ENCODE measurements at places on chromosomes 16 and 17.
A peak's percentile ranks its signal among the peaks of the same experiment; 100 is the strongest.

- DNase-seq = no peak
These were observed 525 bp downstream of the JPT1 start for GRCh38 chr17:75153780-75154194.

- no peak for DNase-seq
These were observed 96.3 kb downstream of the TNFRSF13B start for GRCh38 chr17:16875662-16876061.

DNA sequence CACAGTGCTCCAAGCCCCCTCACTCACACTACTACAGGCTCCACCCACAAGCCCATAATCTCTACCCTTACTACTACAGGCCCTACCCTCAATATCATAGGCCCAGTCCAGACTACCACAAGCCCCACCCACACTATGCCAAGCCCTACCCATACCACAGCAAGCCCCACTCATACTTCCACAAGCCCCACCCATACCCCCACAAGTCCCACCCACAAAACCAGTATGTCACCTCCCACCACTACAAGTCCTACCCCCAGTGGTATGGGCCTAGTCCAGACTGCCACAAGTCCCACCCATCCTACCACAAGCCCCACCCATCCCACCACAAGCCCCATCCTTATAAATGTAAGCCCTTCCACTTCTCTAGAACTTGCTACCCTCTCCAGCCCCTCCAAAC, 13.8 kb downstream of the RIPOR1 start:
- DNase-seq = peak; percentile 61

DNA sequence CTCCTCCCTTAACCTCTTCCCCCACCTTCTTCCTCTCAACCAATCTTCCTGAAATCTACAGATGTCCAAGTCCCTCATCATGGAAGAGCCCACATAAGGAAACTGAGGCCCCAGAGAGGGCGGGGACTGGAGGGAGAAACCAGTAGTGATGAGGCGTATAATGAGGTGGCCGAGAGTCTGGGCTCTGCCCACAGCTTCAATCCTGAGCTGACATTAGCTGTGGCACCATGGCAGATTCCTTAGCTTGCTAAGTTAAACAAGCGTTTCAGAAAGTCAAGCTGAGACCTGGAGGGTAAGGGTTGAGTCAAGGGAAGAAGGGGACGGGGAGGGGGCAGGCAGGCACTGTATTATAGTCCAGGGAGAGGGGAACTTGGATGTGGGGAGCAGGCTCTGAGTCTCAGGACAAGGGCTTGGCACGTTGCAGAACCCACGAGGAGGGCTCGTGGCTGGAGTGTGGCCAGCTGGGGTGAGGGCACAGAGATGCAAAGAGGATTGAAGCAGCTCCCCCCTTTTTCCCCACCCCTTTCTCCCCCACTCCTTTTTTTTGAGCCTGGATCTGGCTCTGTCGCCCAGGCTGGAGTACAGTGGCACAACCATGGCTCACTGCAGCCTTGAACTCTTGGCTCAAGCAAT, 13.3 kb downstream of the ARHGAP23 start:
- DNase-seq = no peak

DNA sequence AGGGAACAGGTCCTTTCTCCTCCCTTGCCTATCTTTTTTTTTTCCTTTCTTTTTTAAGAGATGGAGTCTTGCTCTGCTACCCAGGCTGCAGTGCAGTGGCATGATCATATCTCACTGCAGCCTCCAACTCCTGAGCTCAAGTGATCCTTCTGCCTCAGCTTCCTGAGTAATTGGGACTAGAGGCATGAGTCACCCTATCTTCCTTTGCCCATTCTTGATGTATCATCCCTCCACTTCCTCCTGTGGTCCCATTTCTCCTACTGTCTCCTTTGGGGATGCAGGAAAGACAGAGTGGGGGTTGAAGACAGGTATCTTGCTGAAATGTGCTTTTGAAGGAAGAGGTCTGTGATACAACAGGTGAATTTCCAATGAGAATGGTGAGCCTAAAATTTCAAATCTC, 5.5 kb downstream of the MYO19 start:
- DNase-seq = no peak

- DNase-seq = peak; percentile 43
These were observed 58.0 kb downstream of the NUP88 start for GRCh38 chr17:5361426-5361825.

All from H9 (cell line).